ENCODE measurements at places on chromosomes 3 and 15. TPM values are rescaled to one million over a fixed set of nuclear protein-coding genes. Genes with fewer than 3 reads are reported as not detected.

GRCh38 chr15:39914977-39915376 lies 5.1 kb downstream of the GPR176 start:
- DNase-seq, result no peak

GRCh38 chr3:115270849-115271248 lies 123.8 kb upstream of the ZBTB20 start:
- DNase-seq, result no peak

DNA sequence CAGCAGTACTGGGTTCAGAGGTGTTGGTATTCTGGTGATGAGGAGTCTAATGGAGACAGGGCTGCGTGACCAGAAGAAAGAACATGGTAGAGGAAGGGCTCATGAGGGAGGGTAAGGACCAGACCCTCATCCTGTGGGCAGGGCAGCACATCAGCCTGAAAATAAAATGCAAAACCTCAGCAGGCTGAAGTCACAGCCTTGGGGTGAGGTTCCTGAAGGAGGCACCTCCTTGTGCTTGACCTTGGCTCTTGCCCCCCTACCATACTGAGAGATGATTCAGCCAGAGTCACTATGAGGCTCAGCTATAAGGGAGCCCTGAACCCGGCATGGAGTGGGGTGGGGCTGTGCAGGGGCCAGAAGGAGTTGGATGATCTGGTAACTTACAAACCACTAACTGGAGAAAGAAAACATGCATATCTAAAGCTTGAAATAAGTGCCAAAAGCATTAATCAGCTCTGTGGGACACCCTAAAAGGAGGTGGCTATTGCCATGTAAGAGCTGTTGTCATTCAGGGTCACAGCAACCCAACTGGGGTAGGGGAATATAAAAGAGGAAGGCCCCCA lies 60.2 kb downstream of the CORO2B start:
- no peak for DNase-seq

GRCh38 chr3:107958146-107958545 lies 132.7 kb downstream of the CD47 start:
- no peak for DNase-seq

- peak; percentile 40 for DNase-seq
Measured at GRCh38 chr15:25177955-25178801, 223.4 kb downstream of the SNRPN start.

DNA sequence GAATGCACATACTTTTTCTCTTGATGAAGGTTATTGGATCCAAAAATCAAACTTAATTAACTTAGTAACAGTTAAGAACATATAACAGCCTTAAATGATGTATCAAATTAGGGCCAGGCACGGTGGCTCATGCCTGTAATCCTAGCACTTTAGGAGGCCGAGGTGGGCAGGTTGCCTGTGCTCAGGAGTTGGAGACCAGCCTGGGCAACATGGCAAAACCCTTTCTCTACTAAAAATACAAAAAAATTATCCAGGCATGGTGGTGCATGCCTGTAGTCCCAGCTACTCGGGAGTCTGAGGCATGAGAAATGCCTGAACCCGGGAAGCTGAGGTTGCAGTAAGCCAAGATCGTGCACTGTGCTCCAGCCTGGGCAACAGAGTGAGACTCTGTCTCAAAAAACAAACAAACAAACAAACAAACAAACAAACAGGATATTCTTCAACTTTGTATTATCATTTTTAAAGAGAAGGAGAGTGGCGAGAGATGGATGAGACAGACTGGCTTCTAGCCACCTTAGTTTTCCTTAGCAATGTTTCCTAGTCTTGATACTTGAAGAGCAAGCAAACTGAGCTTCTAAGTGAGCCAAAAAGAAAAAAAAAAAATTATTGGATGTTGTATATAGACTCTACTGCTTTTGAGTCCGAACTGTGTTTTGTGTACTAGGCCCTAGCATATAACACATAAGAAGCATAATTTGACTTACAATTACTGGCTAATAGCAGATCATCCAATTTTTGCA lies 13.8 kb downstream of the SPRED1 start:
- DNase-seq, result peak; percentile 68

DNA sequence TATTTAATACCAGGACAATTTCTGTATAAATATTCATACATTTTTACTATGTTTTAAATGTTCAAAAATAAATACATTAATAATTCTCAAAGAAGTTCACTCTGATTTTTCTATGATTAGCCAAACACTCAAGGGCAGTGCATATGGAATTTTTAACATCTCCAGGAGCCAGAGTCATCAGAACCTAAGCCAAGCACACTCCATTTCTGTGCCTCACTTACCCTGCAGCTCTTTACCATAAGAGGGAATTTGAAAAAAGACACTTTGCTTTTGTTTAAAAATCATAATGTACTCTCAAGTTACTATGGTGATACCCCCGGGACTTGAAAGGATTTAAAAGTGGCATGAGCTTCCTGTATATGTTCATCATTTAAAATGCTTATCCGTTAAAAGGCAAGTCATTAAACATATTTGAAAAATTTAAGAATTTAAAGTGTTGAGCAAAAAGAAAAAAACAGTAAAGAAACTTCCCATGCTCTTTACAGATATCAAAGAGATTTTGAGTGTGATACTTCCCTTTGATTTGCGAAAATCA lies 747.4 kb upstream of the NECTIN3 start:
- no peak for DNase-seq

DNA sequence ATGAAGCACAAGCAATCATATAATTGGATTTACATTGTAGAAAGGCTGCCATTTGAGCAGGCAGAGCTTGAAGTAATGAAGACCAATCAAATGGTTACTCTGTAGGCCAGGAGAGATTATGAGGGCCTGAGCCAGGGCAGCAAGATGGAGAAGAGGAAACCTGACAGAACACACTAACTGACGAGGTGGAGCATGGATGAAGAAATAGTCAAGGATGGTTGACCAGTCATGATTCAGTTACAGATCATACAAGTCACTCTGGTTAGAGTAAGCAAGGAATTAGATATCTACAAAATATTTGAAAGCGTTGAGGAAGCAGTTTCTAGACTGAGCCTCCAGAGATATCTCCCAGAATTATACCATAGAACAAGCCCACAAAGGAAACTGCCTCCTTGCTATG lies 101.8 kb upstream of the THSD4 start:
- no peak for DNase-seq

DNA sequence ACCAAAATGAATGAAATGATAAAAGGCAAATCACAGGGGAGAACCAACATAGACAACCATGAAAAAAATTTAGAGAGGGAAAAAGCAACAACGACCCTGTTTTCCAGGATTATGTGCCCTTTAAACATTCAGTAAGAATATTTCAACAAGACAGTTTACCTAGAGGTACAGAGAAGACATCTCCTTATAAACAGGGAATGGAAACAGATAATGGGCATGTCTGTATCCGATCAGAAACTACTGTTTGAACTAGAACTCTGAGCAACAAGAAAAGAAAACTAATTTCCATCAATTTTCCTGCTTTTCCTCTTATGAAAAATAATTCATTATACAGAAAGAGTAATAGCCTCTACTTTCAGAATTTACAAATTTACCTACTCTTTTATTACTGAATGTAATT lies 39.3 kb downstream of the DLG1 start:
- no peak for DNase-seq

- DNase-seq, result no peak
Measured at GRCh38 chr3:61110576-61110975, 140.7 kb downstream of the FHIT start.

- DNase-seq, result no peak
Measured at GRCh38 chr15:83838763-83839162, 184.8 kb downstream of the ADAMTSL3 start.

GRCh38 chr3:120451272-120451761 lies 525 bp upstream of the FSTL1 start:
- peak; percentile 74 for DNase-seq

- DNase-seq, result peak; percentile 89
Measured at GRCh38 chr15:88913017-88913849, at the start of gene MFGE8. Gene MFGE8 (minus strand): TSS chr15:88913379. CDS start chr15:88913319, 60 bp downstream.

- no peak for DNase-seq
Measured at GRCh38 chr15:96312641-96313335, 17.7 kb upstream of the NR2F2 start.

DNA sequence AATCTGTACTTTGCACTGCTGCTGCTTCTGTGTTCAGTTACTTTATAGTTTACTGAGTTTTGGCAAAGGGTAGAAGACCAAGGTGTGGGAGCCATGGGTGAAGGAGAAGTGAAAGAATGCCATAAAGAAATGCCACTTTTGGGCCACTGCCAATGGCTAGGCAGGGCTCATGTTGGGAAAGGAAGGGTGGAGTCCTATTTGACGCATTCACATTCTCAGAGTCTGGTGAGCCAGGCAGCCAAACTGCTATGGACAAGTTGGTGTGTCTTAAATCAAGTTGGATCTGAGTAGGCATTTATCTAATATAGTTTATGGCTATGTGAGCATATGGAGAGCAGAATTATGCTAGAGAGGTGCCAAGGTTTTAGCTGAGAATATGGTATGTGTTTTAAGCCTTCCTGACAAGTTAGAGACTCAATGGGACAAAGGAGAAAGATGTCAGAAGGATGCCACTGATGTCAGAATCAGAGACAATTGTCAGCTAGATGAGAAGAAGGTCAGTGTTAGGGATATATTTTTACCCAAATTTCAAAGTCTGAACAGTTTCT lies 296.1 kb downstream of the AGBL1 start:
- no peak for DNase-seq

- DNase-seq, result no peak
Measured at GRCh38 chr15:65896236-65896635, 26.9 kb downstream of the RAB11A start.

DNA sequence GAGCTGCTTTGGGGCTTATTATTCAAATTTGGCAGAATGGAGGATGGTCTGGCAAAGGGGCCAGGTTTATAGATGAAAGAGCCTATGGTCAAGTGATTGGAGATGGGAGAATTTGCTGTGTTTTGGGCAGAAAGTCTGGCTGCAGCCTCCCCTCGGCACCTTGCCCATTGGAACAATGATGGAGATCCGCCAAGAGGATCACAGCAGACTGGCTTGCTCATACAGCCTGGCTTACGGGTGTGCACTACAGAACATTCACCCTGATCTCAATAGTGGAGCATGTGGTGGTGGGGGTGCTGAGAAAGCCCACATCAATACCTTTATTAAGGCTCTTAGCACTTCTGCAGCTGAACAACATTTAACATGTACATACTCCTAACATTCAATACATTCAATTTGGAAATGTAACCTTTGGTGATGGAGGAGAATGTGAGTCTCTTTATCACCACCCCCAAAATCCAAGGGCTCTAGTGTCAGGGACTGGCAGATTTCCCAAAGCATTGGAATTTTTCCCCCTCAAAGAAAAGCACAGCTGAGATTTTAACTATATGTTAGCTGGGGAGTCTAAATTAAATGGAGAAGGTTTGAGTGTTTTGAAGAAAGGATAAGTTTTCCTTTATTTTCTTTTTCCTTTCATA lies 118.4 kb upstream of the TMC3 start:
- no peak for DNase-seq

DNA sequence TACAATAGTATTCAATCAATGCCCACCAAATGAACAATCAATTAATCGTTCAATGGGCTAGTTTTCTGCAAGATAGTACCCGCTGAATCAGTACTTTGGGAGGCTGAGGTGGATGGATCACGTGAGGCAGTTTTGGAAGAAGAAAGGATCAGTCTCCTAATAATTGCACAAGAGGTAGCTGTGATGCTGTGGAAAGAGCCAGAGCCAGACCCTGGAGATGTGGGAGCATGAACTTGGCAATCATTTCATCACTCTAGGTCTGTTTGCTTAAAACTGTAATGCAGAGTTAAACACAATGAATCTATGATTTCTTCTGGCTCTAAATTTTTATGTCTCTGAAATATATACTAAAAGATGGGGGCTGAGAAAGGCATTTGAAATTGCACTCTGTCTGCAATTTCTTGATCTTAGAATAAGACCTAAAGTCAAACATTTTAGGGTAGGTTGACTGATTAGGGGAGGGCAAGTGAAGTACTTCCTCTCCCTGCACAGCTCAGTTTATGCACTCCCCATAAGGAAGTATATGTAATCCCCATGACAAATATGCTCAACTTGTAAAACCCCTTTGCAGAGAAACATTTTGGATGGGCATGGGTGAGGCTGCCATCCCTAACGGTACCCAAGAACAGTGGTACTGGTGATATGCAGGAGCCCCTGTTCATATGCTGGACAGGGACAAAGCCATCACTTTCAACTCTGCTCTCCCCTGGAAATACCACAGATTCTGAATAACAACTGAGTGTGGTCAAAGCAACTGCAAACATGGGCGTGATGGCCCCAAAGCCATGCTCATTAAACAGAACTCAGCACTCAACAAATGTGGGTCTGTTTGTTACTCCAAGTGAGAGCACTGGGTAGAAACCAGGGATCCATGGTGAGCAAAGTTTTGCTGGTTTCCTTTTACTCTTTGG lies 28.6 kb upstream of the SPATA12 start:
- no peak for DNase-seq

DNA sequence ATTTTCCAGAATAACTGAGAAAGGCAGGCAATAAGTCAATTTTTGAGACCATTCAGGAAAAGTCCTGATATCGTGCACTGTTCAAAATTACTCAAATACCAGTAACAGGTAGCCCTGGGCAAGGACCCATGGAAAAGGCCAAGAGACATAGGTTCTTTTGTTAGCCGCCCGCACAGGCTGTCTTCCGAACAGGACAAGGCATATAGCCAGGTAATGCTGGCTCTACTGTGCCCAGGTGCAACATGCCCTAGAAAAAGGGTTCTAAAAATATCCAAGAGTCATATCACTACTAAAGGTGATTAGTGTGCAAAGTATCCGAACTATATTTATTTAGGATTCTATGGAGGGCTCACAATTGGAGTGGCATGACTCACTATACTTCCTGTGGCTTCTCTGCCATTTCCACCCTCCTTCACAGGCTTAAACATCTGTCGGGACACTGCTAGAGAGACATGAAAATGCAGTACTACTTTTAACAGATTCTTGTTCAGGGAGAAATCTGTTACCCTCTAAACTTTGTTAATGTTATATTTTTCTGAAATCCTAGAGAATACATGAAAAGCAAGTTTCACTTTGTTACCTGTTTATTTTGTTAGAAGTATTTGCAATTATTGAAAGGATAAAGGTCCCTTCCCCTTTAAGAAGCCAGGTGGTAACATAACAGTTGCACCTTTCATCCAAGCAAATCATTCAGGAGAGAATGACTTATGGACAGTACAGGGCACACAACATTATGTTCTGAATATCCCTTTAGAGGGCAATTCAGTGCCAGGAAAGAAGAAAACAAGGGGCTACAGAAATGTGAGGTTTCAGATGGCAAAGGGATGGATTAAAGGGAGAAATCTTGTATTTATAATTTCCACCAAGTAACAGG lies 293.3 kb upstream of the THBS1 start:
- no peak for DNase-seq

Gene SLC27A2
- not detected for total RNA-seq

Gene FAM81A
- 11.0 TPM for total RNA-seq

Gene NTRK3
- total RNA-seq, result 5.1 TPM

Gene MFAP1
- total RNA-seq, result 18.9 TPM

Gene FAH
- 25.5 TPM for total RNA-seq

Gene PP2D1
- total RNA-seq, result not detected

All from Right ventricle myocardium inferior (tissue), 1 donor.